ENCODE measurements at places on chromosomes 12 and 14.

GRCh38 chr12:105865886-105866285 is 272.9 kb downstream of the NUAK1 start:
- no peak for DNase-seq

DNA sequence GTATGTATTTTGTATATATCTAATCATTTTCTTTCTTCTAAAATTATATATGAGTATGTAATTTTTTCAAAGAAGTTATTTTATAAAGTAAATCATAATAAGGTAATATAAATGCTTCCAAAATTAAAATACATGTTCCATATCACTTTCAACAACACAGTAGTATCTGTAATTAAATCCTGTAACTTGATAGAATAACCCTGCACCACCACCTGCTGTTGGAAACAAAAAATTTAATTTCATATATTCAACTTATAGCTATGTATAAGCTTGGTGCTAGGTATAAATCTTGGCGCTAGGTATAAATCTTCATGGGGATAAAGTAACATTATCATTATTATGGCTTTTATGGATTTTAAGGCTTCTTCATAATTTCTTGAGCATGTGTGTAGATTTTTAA is 149.7 kb upstream of the DCN start:
- no peak for DNase-seq

- DNase-seq = no peak
Observed at GRCh38 chr12:25585662-25586061, 32.6 kb upstream of the LMNTD1 start.

DNA sequence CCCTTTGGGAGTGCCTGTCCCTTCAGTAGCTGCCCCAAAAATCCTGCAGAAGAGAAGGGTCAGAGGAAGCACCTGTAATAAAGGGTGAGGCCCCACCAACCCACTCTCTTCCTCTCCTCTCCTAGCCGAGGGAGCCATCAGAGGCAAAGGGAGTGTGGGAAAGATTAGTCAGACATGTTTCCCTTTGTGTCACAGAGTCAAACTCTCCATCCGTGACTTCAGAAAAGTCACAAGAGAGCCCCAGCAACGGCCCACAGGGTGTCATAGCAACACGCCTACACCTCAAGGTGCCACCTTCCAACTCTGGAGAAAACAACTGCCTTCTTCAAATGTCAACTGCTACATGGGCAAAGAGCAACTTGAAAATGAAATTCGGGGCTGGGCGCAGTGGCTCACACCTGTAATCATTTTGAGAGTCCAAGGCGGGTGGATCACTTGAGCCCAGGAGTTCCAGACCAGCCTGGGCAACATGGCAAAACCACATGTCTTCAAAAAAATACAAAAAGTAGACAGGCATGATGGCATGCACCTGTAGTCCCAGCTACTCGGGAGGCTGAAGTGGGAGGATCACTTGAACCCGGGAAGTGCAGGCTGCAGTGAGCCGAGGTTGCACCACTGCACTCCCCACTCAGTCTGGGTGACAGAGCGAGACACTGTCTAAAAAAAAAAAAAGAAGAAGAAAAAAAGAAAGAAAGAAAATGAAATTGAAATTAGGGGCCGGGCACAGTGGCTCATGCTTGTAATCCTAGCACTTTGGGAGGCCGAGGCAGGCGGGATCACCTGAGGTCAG is 17.7 kb upstream of the CD27 start:
- no peak for DNase-seq

DNA sequence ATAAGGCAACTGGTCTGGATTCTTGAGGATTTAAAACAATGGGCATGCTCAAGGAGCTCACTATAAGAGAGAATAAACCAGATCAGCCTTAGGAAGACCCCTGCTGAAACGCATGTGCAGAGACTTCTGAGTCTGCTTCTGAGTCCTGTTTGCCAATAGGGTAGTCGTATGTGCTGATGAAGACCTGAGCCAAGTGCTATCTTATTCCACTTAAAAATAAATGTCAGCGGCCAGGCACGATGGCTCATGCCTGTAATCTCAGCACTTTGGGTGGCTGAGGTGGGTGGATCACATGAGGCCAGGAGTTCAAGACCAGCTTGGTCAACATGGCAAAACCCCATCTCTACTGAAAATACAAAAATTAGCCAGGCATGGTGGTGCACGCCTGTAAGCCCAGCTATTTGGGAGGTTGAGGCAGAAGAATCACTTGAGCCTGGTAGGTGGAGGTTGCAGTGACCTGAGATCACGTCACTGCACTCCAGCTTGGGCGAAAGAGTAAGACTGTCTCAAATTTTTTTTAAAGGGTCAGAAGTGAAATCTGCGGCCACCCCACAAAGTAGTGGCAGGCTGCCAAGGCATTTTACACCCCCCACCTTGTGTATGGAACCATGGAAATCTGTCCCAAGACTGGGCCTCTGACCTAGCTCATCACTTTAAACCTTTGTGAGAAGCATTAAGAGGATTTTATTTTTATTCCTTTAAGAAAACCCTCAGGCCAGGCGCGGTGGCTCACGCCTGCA is 20.3 kb downstream of the RFC5 start:
- DNase-seq = no peak

DNA sequence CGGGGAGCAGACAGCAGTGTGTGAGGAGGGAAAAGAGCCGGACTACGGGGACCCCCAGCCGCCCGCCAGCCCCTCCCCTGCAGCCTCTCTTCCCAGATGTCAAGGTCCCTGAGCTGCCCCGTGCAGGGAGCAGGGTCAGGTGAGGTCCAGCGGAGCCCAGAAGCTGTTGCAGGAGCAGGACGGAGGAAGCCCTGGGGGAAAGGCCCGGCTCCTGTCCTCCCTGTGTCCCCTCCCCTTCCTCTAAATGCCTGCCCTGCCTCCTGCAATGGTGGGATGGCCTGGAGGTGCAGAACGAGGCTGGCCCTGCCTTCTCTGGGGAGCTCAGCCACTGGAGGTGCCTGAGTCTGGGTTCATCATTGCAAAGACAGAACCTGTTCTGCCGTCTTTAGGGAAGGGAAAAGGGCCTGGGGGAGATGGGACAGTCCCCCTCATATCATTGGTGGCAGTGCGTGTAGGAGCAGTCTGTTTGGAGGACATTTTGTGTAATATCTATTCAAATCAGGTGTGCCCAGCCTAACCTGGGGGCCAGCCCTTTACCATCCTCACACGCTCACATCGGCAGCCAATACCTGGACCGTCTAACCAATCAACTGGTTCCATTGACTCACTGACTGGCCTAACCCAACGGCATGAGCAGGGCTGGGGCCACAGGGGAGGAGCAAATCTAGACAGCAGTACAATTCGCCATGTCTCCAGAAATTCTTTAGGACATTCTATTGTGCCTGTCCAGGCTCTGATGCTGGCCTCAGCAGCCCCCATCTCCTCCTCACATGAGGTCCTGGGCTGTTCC is 364.1 kb upstream of the SFSWAP start:
- no peak for DNase-seq

DNA sequence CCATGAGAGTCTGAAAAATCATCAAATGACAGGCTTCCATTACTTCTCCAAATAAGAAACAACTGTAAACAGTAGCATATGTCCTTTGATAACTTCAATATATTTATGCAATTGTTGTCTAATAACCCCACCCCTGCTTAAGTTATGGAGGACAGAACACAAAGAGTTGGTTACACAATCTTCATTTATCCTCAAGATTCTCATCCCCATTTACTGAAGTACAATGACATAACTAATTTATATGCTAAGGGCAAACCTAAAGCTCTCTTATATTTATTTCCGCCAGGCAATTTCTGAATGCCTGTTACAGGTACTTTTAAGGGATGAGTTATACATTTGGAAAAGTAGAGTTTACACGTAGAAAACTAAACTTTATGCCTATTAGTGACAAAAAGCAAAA is 12.3 kb downstream of the SCAF11 start:
- no peak for DNase-seq

DNA sequence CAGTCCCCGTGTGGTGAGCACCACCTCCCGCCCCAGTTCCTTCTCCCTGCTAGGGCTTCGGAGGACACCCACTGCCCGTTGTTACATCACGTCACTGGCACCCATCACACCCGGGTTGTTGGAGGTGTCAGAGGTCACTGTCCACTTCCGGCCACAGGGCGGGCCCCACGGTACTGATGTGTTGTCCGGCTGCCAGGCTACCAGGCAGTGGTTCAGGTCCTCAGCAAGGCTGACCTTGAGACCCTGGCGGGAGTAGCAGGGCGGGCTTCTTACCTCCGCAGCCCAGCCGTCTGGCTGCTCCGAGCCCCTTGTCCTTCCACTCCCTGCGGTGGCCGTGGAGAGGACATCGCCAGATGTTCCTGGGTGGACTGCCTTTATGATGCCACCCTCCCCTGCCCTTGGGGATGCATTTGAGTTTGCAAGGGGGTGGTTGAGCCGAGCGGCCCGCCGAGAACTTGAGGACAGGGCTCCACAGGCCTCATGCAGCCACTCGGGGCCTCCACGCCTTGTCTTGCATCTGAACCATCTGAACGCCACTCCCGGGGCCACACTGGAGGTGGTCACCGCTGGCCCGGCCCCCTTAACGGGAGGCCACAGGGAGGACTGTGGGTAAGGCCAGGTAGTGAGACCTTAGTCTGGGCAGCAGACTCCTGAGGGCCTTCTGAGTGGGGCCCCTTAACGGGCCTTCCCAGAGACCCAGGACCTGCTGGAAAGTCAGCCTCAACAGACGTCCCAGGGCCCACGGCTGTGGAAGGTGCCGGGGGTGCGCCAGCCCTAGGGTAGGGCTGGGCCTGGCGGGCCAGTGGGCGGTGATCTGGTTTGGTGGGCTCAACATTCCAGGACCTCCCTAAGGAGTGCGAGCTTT is 27.1 kb upstream of the PLD4 start:
- no peak for DNase-seq

- DNase-seq = no peak
Observed at GRCh38 chr12:2431810-2432209, 363.0 kb upstream of the FKBP4 start.

DNA sequence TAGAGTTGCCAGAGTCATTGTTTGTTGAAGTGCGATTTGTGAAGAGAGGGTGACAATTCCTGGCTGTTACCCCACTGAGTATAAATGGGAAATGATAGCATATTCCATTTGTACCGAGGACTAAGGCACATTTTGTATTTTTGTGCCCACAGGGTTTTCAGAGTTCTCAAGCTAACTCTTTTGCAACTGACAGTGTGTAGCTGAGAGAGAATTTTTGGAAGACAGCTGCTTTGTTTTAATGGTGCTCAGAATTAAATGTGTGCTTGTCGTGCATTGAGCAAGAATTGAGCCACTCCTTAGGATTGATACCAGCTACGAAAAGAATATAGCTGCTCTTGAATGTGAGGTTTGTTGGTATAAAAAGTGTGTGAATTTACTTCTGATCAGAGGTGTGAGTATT is 21.7 kb downstream of the ANKRD13A start:
- DNase-seq = no peak

DNA sequence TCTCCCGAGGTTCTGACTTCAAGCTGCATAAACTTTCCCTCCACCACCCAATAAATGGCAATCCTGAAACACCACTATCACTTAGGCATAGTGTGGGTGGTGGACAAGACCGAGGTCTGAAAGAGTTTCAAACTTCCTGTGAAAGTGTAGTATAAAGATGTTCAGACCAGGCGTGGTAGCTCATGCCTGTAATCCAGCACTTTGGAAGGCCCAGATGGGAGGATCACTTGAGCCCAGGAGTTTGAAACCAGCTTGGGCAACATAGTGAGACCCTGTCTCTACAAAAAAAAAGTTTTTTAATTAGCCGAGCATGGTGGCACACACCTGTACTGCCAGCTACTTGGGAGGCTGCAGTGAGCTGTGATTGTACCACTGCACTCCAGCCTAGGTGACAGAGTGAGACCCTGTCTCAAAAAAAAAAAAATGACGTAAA is 61.9 kb downstream of the CCDC92 start:
- DNase-seq = no peak

- DNase-seq = no peak
Observed at GRCh38 chr12:108441549-108441948, 73.5 kb upstream of the FICD start.

- no peak for DNase-seq
Observed at GRCh38 chr12:75894965-75895754, 136.4 kb downstream of the PHLDA1 start.

- no peak for DNase-seq
Observed at GRCh38 chr12:84698576-84699333, 213.8 kb downstream of the SLC6A15 start.

DNA sequence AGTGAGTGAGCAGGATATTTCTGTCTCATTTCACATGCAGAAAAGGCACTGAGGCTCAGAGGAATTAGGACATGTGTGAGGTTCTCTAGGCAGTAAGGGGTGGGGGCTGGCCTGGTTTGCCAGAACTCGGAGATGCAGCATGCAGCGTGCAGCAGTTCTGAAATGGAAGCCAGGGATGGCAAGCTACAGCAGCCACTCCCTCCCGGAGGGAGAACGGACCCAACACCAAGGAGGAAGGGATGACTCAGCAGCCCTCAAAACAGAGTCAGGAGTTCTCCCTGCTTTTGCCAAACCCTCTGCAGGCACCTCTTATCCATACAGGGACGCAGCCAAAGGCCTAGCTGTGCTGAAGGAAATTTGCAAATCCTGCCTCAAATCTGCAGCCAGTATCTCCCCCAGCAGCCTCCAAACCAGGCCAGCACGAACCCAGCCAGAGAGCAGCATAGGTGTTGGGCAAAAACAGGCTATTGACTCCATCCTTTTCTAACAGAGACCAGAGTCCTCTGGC is 10.3 kb upstream of the SERPINA3 start:
- DNase-seq = no peak

DNA sequence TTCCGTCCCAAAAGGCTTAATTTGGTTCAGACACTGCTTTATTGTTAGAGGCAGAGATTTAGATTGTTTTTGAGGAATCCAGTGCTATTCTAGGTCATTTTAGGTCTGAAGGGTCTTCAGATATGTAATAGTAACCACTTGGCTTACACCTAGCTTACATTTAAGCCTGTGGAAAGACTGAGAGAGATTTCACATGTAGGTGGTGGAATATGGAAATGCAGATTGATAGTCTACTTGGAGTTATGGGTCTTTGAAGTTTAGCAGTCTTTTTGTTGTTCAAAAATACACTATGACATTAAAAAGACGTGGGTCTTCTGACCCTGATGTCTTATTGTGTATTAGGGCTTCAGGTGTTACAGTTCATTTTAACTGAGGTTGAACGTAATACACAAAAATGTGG is 51.4 kb upstream of the CCT2 start:
- DNase-seq = no peak

GRCh38 chr12:79424109-79424721 is 266.5 kb downstream of the PAWR start:
- no peak for DNase-seq

DNA sequence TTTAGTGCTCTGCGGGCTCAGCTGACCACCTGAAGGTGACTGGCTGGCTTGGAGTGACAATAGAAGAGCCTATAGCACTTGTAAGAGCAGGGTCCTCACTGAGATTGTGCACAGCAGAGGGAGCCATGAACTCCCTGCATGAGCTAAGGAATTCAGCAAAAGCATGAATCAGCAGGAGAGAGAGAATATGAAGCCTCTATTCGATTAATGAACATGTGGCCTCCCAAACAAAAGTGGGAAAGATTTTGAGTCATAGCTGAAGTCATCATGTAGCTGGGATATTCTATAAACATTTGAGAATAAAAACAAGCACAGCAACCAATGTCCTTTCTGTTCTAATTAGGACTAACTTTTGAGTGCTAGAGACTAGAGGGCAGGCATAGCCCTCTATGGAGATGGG is 626.6 kb downstream of the DIO2 start:
- no peak for DNase-seq

Measured in hypothalamus (tissue), 51 donors.